ENCODE measurements at places on chromosomes 1 and 21. TPM values are rescaled to one million over a fixed set of nuclear protein-coding genes. Genes with fewer than 3 reads are reported as not detected.

The KCNH1 gene
- 2.9 TPM for total RNA-seq

The KCNE2 gene
- total RNA-seq: not detected

The ADAMTS4 gene
- 65.2 TPM for total RNA-seq

The SMPDL3B gene
- 6.6 TPM for total RNA-seq

The MMEL1 gene
- total RNA-seq: 11.4 TPM

The HLCS gene
- 27.9 TPM for total RNA-seq

The SPRR2G gene
- not detected for total RNA-seq

The C1orf52 gene
- total RNA-seq: 20.5 TPM

GRCh38 chr1:241947354-241947753, 10.2 kb upstream of the BECN2 start:
- no peaks in the 10 kb centered on the region for H3K27me3 ChIP-seq
- H3K36me3 ChIP-seq: no peaks in the 10 kb centered on the region
- no peak for DNase-seq
- no peak overlapping the region for H3K4me3 ChIP-seq

DNA sequence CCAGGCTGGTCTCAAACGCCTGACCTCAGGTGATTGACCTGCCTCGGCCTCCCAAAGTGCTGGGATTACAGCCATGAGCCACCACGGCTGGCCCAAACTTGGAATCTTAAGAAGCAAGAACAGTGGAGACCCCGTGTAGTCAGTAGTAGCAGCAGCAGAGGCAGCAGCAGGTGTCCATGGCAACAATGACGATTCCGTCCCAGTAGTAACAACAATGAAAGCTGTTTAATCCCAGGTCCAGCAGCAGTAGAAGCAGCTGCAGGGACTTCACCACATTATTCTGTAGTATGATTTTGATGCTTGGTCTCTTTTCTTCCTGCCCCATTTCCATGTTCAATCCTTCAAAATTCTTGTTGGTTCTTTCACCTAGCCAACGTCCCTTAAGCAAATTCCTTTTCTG, 69.6 kb upstream of the KCTD3 start:
- H3K4me3 ChIP-seq: no peak overlapping the region
- no peaks in the 10 kb centered on the region for H3K27me3 ChIP-seq
- H3K4me1 ChIP-seq: no peaks in the 10 kb centered on the region
- no peak overlapping the region for H3K27ac ChIP-seq
- H3K36me3 ChIP-seq: no peaks in the 10 kb centered on the region
- DNase-seq: no peak

- no peaks in the 10 kb centered on the region for H3K27me3 ChIP-seq
- DNase-seq: no peak
- H3K4me3 ChIP-seq: no peak overlapping the region
- H3K27ac ChIP-seq: peak overlapping the region; percentile 60
- no peaks in the 10 kb centered on the region for H3K36me3 ChIP-seq
- H3K4me1 ChIP-seq: no peaks in the 10 kb centered on the region
Measured at GRCh38 chr1:234585330-234586055, 24.5 kb downstream of the IRF2BP2 start.

GRCh38 chr1:153401461-153401860, 10.6 kb upstream of the S100A8 start:
- no peaks in the 10 kb centered on the region for H3K36me3 ChIP-seq
- H3K4me1 ChIP-seq: no peaks in the 10 kb centered on the region
- DNase-seq: no peak
- H3K27ac ChIP-seq: no peak overlapping the region

DNA sequence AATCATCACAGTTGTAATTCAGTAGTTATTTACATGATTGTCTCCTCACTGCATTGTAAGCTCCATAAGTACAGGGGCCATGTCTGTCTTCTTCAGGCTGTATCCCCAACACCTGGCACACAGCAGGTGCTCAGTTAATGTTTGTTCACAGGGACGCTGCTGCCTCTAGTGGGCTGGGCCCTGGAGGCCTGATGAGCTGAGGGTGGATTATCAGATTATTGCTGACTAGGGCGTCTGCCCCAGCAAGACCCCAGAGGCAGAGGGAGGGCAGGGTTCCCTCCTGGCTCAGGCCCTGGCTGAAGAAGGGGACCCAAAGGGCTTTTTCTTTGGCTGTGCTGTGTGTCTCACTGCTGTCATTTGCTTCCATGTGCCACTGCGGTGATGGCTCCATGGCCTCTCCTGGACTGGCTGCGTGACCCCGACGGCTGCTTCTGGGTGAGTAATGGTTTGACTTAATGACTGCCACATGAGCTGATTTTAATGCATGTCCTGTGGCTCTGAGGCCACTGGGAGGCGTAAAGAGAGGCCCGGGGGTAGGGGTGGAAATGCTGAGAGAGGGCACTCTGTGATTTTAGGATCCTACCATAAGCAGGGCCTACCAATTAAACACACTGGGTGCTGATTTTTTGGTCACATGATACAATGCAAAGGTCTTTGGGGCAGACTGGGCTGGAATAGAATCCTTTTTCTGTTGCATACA, 20.8 kb upstream of the EPB41 start:
- no peaks in the 10 kb centered on the region for H3K27me3 ChIP-seq
- no peak for DNase-seq
- H3K36me3 ChIP-seq: no peaks in the 10 kb centered on the region

DNA sequence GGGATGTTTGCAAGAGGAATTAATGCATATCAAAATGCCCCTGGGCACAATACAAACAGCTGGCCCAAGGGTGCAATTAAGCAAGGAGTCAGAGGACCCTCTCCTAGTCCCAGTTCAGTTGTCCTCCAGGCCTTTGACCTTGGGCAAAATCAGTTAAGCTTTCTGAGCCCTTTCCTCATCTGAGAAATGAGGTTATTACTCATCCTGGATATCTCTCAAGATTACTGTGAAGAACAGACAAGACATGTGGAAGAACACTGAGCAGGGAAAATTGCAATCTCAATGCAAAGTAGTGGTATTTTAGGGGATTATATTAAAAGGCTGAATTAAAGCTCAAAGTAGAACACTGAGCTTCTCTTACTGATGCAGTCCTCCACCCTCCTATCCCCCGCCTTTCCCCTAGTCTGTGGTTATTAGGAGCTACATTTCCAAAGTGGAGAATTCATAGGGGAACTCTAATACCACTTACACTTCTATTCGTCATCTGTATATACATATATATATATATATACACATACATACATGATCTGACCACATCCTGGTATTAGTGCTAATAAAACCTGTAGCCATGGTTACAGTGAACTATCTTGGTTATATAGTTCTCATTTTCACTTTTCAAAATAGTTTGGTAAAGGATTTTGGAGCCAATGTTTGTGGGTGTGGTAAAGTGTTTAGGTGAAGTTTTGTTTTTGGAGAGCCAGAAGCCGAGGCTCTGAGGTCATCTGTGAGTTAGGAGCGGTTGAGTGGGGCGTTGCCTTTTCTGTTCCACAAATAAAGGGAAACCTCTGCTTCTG, 18.1 kb downstream of the KIAA0040 start:
- H3K27ac ChIP-seq: no peak overlapping the region
- no peaks in the 10 kb centered on the region for H3K27me3 ChIP-seq
- H3K36me3 ChIP-seq: no peaks in the 10 kb centered on the region
- DNase-seq: no peak

DNA sequence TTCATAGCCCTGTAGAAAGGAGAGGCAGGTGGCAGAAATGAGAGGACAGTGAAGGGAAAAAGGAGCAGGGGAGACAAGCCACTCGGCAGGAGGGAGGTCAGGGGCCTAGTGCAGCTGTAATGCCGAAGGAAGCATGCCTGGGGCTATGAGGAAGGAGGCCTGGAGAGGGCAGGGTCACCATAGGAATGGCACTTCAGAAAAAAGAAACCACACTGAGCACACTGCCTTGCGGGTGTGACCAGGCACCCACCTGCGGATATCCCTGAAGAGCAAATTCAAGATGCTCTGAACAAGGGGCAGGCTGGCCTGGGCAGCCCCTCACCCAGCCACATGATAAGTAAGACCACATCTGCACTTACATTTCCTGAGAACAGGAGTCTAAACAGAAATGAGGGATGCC, 104.7 kb downstream of the JAK1 start:
- H3K27ac ChIP-seq: no peak overlapping the region
- DNase-seq: no peak
- H3K4me1 ChIP-seq: no peaks in the 10 kb centered on the region

- no peaks in the 10 kb centered on the region for H3K4me1 ChIP-seq
- no peak for DNase-seq
- H3K27ac ChIP-seq: no peak overlapping the region
- no peaks in the 10 kb centered on the region for H3K27me3 ChIP-seq
- H3K4me3 ChIP-seq: no peak overlapping the region
- no peaks in the 10 kb centered on the region for H3K36me3 ChIP-seq
Measured at GRCh38 chr1:13864760-13865159, 164.8 kb downstream of the PRDM2 start.

DNA sequence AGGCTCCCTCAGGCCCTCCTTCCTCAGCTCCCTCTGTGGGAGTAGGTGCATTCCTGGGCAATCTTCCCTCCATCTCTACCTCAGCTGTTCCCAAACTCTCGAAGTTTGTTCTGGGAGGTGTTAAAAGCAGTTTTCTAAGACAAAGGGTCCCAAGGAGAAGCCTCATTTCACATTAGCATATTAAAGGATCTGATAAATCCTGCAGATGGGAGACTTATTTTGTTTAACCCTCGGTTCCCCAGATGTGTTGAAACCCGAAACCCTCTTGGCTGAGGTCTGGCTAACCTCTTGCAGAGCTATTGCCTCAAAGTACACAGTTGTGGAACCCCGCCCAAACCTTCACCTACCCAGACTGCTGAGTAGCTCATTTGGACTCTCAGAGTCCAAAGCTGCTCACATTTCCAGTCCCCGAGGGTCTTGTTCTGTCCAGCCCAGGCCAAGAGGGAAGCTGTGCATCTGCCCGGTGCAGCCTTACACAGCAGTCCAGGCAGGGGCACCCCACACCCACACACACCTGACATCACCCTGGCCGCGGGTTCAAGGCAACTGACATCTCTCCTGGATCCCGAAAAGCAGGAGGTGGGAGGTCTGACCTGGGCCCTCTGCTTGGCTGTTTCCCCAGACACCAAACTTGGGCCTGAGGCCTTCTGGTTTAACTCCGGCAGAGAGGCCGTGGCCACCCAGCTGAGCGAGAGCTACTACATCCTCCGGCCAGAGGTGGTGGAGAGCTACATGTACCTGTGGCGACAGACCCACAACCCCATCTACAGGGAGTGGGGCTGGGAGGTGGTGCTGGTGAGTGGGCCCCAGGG, 19.5 kb upstream of the SELENON start:
- H3K27me3 ChIP-seq: no peaks in the 10 kb centered on the region
- no peak for DNase-seq
- no peaks in the 10 kb centered on the region for H3K4me1 ChIP-seq
- no peak overlapping the region for H3K4me3 ChIP-seq

GRCh38 chr1:61004262-61005003, 77.9 kb upstream of the NFIA start:
- H3K27me3 ChIP-seq: no peaks in the 10 kb centered on the region
- no peak overlapping the region for H3K4me3 ChIP-seq
- no peak overlapping the region for H3K27ac ChIP-seq
- DNase-seq: no peak
- H3K4me1 ChIP-seq: no peaks in the 10 kb centered on the region

GRCh38 chr21:33291686-33292085, 25.5 kb downstream of the IL10RB start:
- DNase-seq: no peak
- H3K27ac ChIP-seq: no peak overlapping the region
- no peaks in the 10 kb centered on the region for H3K36me3 ChIP-seq
- H3K4me3 ChIP-seq: no peak overlapping the region
- H3K27me3 ChIP-seq: no peaks in the 10 kb centered on the region

DNA sequence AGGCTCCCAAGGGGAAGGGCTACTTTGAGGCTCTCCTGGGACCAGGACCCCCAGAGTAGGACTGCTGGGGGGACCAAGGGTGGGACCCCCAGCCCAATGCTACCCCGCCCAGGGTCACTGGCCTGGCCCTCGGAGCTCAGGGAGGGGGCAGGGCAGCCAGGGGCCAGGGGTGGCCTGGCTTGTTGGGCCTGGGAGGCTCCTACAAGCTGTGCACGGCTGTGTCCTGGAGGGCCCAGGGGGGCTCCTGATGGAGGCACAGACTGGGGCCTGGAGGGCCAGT, 2.2 kb downstream of the HES4 start:
- H3K36me3 ChIP-seq: no peaks in the 10 kb centered on the region
- no peaks in the 10 kb centered on the region for H3K4me1 ChIP-seq
- no peak overlapping the region for H3K4me3 ChIP-seq
- H3K27ac ChIP-seq: no peak overlapping the region
- peaks cover 30% of the 10 kb centered on the region for H3K27me3 ChIP-seq

- no peak for DNase-seq
- no peaks in the 10 kb centered on the region for H3K36me3 ChIP-seq
- no peaks in the 10 kb centered on the region for H3K4me1 ChIP-seq
- H3K4me3 ChIP-seq: no peak overlapping the region
Measured at GRCh38 chr1:218964471-218965185, 209.1 kb upstream of the LYPLAL1 start.

GRCh38 chr1:163161337-163161736, 41.4 kb downstream of the RGS5 start:
- no peaks in the 10 kb centered on the region for H3K36me3 ChIP-seq
- no peaks in the 10 kb centered on the region for H3K4me1 ChIP-seq
- no peak overlapping the region for H3K4me3 ChIP-seq
- no peaks in the 10 kb centered on the region for H3K27me3 ChIP-seq

DNA sequence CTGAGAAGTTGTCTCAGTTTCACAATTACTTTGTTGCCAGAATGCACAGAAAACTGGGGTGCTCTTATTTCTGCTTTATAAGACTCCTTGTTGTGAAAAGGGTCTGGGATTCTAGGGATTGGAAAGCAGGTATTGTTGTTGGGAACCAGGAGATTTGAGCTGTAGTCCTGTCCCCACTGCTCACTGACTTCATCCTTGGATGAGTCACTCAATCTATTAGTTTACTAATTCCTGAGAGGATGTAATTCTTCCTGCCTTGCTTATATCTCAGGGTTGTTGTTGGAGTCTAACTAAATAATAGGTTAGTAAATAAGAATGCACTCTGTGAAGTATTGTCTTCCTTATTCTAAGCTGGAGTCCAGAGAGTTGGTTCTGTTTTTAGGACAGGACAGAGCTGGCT, 172.5 kb upstream of the GALNT2 start:
- H3K27me3 ChIP-seq: no peaks in the 10 kb centered on the region
- H3K36me3 ChIP-seq: no peaks in the 10 kb centered on the region
- no peak overlapping the region for H3K4me3 ChIP-seq
- no peak for DNase-seq
- H3K4me1 ChIP-seq: no peaks in the 10 kb centered on the region

DNA sequence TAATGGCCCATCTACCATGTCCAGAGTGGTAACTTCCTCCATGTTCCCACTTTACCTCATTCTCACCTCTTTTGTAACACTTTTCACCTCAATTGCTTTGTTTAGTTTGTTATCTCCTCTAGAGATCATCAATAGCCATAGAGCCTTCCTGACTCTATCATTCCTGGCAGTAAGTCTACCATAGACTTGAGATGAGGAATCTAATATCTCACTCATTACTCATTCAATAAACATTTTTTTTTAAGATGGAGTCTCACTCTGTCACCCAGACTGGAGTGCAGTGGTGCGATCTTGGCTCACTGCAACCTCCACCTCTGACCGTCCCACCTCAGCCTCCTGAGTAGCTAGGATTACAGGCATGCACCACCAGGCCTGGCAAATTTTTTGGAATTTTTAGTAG, 7.1 kb downstream of the NMNAT2 start:
- DNase-seq: no peak
- H3K4me3 ChIP-seq: no peak overlapping the region
- H3K36me3 ChIP-seq: no peaks in the 10 kb centered on the region
- no peaks in the 10 kb centered on the region for H3K27me3 ChIP-seq
- peaks cover under 1% of the 10 kb centered on the region for H3K4me1 ChIP-seq
- H3K27ac ChIP-seq: no peak overlapping the region

All from Peyer's patch (tissue), 4 donors.